ENCODE measurements at places on chromosomes 7 and 10.

- no peak for DNase-seq
Observed at GRCh38 chr7:151137791-151138152, 29.7 kb downstream of the GBX1 start.

GRCh38 chr7:140196361-140197217 is 19.8 kb upstream of the KDM7A start:
- peak; percentile 66 for DNase-seq

DNA sequence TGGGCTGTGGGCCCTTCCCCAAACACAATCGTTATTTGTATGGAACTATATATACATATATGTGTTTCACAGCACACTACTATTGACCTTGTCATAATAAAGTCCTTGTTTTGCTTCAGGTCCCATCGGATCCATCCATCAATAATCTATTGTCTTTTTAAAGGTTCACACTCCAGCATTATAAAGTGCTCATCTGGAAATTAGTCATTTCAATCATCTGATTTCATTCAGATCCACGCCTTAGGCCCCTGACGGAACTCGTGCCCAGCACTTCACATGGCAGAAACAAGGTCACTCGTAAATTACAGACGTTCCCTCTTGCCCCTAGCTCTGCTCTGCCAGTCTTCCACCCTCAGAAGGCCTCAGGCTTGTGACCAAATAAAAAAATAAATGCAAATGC is 133.1 kb upstream of the PPP2R2D start:
- DNase-seq = no peak

- peak; percentile 27 for DNase-seq
Observed at GRCh38 chr10:34522546-34522945, 292.6 kb downstream of the PARD3 start.

DNA sequence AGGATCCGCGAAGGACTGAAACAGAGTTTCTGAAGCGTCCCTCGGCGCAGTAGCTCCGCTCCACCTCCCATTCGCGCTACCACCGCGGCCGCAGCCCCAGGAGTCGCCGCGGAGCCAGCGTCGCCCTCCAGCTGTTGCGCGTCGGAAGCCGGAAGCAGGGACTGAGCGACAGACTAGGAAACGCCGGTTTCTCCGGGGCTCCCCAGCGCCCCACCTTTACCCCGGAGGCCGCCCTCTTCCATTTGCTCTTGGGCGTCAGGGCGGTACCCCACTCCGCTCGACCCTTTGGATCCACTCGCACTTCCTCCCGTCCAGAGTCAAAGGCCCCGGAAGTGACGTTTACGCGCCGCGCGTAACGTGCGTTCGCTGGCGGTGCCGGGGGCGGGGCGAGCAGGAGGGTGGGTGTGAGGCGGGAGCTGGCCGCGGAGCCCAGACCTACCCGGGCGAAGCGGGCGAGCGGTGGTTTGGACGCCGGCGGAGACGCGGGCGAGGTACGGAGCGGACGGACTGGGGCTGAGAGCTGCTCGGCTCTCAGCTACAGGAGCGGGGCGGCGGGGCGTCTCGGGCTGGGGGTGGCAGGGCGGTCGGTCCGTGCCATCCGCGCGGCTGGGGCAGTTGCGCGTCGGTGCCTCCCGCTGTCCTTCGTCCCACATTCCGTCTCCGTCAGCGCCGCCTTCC is at the start of gene RABGEF1:
RABGEF1 (plus strand) TSS at position 432 of the 678 bp plus-strand sequence. CDS start 31,167 bp downstream, outside the sequence.
- peak; percentile 93 for DNase-seq

- no peak for DNase-seq
Observed at GRCh38 chr10:47333532-47333931, 11.3 kb downstream of the GDF2 start.

DNA sequence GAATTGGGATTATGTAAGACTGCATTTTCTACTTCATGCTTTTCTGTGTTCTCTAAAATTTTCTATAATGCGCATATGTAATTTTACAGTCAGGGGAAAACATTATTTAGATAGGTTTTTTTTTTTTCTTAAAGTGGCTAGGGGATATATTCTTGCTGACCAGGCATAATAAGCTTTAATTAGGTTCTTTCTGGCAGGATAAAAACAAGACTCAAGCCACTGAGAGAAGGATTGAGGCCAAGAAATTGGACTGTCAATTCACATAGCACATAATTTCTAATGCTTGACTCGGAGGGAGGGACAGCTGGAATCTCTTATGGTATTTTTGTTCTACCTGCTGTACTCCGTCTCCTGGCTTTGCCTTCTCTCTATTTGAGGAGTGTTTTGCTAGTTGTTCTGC is 119.8 kb upstream of the NPVF start:
- no peak for DNase-seq

GRCh38 chr10:119655566-119656001 is 4.4 kb downstream of the BAG3 start:
- peak; percentile 69 for DNase-seq

DNA sequence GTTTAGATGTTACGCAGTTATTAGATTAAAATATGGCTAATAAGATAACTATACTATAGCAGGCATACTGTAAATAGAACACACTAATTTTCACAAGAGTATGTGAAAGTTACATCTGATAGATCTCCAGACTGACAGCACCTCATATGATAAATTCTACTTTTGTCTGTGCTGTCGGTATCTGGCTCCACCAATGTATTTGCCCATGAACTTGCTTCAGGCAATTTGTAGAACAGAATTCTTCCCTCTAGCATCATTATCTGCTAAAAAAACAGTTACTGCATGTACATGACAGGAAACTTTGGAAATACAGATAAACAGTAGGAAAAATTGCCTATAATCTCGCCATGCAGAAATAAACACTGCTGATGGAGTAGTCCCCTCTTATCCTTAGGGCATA is 137.7 kb downstream of the WNT2 start:
- DNase-seq = no peak

- no peak for DNase-seq
Observed at GRCh38 chr7:79244482-79244881, 209.0 kb downstream of the MAGI2 start.

DNA sequence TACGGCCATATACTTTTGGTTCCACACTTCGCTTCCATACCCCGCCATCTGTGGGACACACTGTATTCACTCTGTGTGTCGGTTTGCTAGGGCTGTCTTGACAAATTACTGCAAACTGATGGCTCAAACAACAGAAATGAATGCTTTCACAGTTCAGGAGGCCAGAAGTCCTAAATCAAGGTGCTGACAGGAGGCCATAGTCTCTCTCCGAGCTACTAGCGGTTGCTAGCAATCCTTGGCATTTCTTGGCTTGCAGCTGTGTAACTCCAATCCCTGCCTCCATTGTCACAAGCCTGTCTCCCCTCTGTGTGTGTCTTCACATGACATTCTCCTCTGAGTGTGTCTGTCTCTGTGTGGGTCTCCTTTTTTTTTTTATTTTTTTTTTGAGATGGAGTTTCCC is 28.9 kb upstream of the BMPR1A start:
- no peak for DNase-seq

GRCh38 chr10:62749093-62749683 is 55.3 kb upstream of the ADO start:
- no peak for DNase-seq

GRCh38 chr7:82442492-82443035 is 1.0 kb downstream of the CACNA2D1 start:
- DNase-seq = no peak

- DNase-seq = no peak
Observed at GRCh38 chr7:68381731-68382130, 1216.5 kb upstream of the AUTS2 start.

DNA sequence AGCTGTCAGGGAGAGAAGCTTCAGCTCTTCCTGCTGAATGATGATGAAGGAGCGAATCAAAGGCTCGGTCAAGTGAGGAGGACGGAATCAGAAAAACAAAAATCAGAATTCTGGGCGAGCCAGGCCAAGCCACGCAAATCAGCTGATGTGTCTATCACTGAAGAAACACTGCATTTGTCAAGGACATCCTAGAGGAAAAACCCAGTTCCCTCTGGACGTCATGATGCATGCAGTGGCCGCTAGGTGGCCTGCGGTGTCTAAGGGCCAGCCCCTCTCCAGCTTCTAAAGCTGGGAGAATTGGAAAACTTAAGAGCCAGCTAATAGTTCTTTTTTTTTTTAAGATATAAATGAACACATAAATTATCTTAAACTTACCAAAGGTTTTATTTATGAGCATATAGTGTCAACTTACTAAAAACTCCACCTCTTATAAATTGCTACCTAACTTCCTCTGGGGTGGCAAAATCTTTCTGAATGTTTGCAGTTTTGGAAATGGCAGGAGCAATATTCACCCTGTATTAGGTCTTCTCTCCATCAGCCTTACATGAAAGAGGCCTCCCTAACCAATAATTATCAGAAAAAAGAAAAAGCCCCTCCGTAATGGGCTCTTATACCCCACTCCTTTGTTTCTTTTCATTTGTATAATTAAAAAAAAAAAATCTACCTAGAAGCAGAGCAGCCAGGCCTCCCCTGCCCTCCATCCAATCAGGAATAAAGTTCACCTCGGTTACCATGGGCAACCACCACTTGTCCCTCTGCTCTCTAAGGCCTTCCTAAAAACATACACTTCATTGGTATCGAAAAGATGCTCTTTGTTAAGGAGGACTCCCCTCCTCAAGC is 186.8 kb downstream of the USP6NL start:
- peak; percentile 34 for DNase-seq

GRCh38 chr7:43004082-43004481 is 71.9 kb downstream of the MRPL32 start:
- DNase-seq = no peak

- DNase-seq = no peak
Observed at GRCh38 chr7:26954951-26955350, 90.6 kb upstream of the SKAP2 start.

DNA sequence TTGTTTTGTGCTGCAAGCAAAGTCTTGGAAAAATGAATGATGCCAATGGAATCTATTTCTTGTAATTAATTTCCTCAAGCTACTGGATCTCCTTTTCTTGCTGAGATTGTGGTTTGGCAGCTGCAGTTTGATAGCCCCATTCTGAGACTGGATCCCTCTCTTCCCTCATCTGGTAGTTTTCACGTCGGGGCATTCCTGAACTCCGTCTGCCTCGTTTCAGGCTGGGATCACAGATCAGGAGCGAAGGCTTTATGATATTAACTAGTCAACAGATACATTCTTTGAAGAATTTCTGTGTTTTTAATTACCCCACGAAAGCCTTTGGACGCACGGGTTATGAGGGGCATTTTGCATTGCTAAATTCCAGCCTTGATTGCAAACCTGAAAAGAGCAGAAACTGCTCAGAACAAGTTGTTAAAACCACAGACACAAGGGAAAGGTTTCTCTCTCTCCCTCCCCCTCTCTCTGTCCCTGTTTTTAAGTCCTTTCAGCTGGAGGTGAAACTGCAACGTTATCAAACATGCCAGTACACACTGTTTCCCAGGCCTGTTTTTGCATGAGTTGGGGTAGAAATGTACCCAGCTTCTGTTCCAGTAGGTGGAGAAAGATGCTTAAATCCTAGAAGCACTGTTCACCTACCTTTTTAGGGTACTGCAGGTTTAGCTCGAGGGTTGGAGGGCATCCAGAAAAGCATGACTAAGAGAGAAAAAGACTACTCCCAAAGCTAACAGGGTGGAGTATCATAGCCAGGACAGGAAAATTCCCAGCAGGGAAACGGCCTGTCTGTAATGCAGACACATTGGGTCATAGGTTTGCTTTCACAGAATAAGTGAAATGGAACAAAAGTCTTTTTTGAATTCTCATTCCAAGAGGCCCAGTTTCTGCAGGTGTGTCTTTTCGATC is 124.3 kb downstream of the CUX1 start:
- peak; percentile 43 for DNase-seq

- DNase-seq = no peak
Observed at GRCh38 chr7:98456866-98457265, 56.0 kb upstream of the BAIAP2L1 start.

GRCh38 chr7:22607180-22607579 is 107.2 kb upstream of the STEAP1B start:
- DNase-seq = peak; percentile 77

DNA sequence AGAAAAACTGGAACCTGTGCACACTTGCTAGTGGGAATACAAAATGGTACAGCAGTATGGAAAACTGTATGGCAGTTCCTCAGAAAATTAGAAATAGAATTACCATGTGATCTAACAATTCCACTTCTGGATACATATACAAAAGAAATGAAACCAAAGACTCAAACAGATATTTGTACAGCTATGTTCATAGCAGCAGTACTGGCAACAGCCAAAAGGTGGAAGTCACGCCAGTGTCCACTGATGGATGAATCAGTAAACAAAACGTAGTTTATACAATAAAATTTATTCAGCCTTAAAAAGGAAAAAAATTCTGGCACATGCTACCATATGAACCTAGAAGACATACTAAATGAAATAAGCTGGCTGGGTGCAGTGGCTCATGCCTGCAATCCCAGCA is 23.0 kb downstream of the IDE start:
- no peak for DNase-seq

- DNase-seq = no peak
Observed at GRCh38 chr10:63058236-63058635, 74.9 kb upstream of the NRBF2 start.

- no peak for DNase-seq
Observed at GRCh38 chr7:126720232-126720631, 532.5 kb downstream of the GRM8 start.

GRCh38 chr7:78953090-78953489 is 500.4 kb downstream of the MAGI2 start:
- DNase-seq = no peak

DNA sequence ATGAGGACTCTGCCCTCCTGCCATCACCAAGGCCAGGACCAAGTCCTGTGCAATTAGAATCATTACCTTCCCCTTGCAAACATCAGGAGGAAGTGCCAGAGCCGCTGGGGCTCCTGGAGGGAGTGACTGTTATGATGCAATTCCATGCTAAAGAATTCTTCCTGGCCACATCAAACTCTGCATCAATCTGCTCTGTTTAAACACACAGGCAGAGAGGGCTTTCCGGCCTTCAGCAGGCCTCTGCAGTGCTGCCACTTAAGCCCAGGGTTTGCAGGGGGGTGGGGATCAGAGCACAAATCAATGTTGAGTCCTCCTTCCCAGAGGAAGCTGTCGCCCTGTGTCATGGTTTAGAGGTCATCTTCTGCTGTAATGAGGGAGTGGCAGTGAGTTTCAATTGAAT is 58.1 kb downstream of the CTBP2 start:
- peak; percentile 36 for DNase-seq

- DNase-seq = peak; percentile 19
Observed at GRCh38 chr7:106367018-106367420, 82.2 kb upstream of the NAMPT start.

DNA sequence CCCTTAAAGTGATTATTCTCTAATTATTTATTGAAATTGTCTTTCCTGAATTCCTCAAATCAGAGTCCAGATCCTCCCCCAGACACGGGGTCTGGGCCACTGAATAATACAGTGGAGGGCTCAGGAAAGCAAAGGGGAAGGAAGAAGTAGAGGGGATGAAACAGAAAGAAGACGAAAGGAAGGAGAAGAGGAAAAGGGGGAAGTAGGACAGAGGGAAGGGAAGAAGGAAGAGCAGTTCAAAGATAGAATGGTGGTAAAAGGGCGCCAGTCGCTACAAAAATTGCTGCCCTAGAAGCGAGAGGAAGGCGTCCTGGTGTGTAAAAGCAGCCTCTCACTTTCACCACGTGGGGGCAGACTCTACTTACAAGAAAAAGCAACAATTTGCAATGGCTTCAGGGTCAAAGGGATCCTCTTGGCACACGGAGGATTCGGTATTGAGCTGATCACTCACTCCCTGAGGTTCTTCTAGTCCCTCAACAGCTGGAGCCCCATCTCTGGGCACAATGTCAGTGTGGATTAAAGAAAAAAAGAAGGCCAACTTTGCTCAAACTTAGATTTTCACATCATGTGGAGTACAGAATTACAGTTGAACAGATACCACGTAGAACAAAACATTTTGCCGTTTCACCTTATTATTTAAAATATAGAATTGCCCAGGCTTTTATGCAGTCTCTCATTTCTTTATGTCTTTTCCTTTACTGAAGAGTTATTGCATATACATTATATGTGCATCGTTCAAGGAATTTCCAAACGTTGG is 31.4 kb upstream of the NPVF start:
- DNase-seq = peak; percentile 74

- no peak for DNase-seq
Observed at GRCh38 chr7:39741942-39742623, 118.7 kb downstream of the RALA start.

Measured in fibroblast of gingiva (primary cell).